Esophagus squamous epithelium (tissue), 5 donors: ENCODE measurements at places on chromosomes 7 and 10.

DNA sequence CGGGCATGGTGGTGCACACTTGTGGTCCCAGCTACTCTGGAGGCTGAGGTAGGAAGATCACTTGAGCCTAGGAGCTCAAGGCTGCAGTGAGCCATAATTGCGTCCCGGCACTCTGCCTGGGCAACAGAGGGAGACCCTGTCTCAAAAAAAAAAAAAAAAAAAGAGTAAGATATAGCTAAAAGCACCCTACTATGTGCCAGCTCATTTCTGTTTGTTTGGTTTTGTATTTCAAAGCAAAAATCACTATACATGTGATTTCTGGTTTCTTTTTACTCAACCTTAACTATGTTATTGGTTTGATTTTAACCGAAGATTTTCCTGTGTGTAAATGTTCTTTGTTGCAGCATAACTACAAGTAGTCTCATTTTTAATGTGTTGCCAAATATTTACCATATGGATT, 66.5 kb upstream of the RSBN1L start:
- DNase-seq, result no peak

DNA sequence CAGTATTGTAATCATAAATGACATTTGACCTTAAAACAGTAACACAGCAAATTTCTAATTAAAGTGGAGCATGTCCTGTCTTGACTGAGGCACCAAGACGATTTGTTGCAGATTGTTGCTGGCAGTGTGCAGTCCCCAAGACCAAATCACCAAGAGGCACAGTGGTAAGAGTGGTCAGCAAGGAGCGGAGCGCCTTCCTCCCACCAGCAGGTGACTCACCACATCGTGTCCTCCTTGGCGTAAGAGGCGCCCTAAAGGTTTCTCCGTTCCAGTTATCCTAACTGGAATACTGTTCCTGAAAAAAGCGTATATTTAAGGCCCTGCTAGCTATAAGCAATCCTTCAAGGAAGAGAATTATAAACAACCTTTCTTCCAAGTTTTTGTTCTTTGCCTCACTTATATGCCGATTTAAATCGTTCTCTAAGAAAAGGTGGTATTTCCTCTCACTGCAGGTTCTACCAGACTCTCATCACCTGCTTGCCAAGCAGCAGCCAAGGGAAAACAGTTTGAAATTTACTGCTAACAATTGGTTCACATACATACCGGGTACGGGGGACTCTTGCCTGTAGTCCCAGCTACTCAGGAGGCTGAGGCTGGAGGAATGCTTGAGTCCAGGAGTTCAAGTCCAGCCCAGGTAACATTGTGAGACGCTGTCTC, 10.7 kb upstream of the REPIN1 start:
- DNase-seq, result no peak

DNA sequence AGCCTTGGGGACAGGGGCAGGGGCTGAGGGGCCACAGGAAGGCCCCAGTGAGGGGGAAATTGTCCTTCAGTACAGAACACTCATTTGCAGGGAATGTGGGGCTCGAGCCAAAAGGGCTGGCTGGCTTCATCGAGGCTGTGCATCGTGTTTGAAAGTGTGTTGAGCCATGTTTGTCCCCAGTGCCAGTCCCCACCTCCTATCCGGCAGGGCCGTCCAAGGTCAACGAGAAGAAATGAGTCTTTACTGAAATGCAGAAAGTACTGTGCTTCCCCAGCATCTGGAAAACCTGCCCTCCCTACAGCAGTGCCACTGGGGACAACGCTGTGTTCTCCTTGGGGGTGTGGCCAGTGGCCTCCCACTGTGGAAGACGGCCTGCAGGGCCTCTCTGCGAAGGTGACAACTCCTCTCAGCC, 214.1 kb downstream of the KLF6 start:
- no peak for DNase-seq

DNA sequence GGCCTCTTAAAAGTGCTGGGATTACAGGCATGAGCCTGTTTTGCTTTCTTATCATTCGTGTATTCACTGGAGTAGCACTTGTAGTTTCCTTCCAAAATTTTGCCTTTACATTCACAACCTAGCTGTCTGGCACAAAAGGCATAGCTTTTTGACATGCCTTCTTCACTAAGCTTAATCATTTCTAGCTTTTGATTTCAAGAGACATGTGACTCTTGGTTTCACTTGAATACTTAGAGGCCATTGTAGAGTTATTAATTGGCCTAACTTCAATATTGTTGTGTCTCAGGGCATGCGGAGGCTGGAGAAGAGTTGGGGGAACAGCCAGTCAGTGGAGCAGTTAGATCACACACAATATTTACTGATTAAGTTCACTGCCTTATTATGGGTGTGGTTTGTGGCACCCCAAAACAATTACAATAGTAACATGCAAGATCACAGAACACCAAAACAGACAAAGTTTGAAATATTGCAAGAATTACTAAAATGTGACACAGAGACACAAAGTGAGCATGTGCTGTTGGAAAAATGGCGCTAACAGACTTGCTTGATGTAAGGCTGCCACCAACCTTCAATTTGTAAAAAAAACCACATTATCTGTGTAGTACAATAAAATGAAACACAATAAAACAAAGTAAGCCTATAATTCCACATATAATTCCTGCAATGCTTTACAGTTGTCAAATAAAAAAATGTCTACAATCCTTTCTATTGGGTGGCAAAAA, 43.1 kb downstream of the BRAF start:
- no peak for DNase-seq

- DNase-seq, result no peak
These were observed 126.8 kb upstream of the AMPH start for GRCh38 chr7:38757931-38758330.

DNA sequence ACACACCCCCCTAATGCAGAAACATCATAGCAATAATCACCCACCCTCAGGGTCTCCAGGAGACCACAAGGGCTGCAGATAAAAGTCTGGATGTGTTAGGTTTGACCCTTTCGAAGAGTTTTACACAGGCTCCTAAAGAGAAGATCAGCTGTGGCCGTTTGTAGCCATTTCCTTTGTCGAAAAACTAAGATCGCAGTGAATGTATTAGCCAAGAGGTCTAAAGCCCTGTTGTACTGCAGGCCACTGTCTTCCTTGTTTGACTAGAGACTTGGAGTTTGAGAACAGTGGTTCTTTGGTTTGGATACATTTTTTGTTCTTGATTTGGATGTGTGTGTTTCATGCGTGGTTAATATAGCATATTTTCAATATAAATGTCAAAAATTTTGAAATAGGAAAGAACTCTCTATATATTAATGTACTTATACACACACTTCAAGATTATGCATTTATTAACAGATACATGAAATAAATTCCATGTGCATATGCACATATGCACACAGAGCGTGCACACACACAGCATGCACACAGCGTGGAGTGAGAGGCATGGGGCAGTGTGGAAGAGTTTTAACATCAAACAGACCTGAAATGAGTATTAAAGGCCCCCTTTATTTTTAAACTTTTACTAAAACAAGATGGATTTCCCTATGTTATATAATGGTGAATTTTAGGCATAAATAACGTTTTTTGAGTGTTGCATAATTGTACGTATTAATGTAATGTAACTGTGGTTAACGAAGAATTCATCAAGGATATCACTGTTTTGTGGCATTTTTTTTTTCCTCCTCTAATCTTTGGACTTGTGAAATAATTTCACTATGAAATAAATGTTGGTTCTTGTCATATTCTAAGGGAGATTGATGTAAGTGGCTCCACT, 2.2 kb downstream of the IKZF1 start:
- DNase-seq, result no peak
